ENCODE measurements at places on chromosomes 2 and 18.

DNA sequence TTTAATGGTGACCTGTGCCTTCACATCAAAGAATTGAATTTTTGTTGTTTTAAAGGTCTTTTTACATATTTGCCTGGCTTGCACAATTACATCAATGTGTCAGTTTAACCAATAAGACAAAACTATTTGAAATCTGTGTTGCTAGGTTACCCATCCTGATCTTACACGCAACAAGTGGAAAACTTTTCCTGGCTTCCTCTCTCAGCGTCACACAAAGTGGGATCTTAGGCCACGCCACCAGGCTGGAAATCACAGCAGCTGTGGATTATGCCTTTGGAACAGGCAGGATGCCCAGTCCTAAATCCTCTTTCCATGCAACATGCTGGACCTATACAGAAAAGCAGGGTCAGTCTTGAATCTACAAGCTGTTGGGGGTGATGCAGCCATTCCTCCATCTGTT, 298.2 kb upstream of the HNRNPA3 start:
- no peak for DNase-seq

GRCh38 chr2:73939419-73939818, 12.7 kb downstream of the DGUOK start:
- no peak for DNase-seq

DNA sequence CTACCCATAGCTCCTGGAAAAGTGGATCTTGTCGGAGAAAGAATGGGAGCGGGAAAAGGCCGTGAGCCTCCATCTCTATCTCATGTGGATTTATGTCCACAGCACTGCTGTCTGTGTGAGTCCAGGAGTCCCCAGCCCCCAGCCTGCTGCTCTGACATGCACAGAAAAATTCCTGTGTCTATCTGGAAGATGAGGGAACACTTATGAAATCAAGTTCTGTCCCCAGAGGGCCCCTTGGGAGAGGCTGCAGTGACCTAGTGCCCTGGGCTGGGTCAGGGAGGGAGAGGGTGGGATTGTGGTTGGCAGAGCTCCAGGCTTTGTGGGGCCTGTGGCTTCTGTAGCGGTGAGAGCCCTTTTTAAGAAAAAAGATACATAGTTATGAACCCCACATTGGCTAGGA, 37.6 kb downstream of the HJURP start:
- no peak for DNase-seq

GRCh38 chr2:152492911-152493310, 157.9 kb downstream of the FMNL2 start:
- no peak for DNase-seq

GRCh38 chr18:10114717-10115463, 201.1 kb downstream of the VAPA start:
- no peak for DNase-seq

DNA sequence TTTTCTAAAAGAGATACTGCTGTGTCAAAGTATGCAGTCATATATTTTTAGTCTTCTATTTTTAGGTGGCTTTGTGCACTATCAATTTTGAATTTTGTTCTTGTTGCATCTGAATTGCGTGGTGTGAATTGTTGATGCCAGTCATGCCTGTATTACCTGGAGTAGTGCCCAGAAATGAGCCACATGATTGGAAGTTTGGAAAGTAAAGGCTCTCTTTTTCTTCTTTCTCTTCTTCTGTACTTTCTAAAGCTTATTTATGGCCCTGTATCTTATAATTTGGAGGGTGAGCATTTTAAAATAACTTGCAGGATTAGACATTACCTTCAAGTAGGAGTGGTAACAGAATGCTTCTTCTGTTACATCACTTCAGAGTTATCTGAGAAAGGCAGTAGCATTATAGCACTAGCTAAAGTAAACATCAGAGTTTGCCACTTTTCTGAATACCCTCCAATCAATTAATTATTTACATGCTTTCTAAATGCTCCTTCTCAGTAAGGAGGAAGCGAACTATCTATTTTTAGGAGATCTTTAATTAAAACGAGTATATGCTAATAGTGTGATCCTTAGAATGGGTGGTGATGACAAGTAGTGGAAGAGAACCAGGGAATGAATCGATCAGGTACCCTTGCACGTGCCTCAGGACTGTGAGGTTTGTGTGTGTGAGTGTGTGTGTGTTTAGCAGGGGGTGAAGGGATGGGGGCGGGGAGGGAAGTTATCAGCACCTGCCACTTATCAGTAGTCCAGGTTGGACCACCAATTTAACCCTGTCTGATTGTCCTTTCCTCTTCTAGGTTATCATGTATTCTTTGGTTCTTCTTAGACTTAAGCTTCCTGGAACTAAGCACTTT, 112.5 kb downstream of the MAP3K20 start:
- DNase-seq = no peak

DNA sequence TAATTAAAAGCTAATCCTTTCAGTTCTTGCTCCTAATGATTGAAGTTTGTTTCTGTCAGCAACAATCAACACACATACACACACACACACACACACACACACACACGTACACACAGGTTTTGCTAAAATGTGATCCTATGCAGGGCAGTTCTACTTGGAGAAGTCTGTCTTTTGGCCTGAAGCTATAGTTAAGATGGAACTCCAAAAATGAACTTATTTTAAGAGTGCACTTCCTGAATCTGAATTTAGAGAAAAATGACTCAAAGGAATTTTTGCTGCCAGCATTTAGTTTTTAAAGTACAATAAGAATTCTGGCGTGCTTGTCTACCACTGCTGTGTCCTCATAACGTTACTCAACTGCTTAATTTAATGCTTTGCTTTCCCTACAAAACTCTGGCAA, 6.6 kb downstream of the GALNT5 start:
- DNase-seq = no peak

GRCh38 chr2:60347781-60348180, 205.7 kb downstream of the BCL11A start:
- DNase-seq = no peak

DNA sequence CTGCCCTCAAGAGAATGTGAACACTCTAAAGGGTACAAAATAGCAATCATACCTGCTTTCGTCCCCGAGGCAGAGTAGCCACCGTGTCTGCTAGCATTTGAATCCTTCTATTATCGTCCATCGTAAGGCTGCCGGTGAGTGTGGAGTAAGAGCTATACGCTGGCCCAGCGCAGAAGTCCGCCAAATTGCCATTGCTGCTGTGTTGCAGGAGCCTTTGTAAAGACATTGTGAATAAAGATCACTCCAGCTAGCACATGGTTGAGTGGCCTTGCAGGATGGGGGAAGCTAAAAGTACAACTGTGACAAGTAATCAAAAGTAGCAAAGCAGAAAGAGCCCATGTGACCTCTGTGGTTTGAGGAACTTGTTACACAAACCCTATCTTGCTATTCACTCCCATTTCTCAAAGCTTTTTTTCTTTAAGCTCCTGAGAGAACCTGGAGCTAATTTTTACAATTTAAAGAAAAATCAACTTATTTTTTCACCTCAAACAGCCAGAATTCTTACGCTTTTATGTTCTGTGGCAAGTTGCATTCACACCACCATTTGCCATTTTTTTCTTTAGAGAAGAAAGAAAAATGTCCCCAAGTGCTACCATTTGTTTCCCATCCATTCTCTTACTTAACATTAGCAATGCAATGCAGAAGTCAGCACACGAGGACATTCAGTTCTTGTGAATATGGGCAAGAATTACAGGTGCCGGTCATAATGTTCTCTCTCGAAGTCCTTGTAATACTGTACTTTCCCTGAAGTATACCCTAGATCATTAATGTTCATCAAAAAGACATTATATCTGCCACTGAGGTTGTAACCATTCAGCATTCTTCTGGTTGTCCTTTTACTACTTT, at the start of gene CYTIP:
CYTIP (minus strand) TSS at position 295 of the 846 bp plus-strand sequence; CDS start at position 226, 69 bp downstream.
- peak; percentile 68 for DNase-seq

DNA sequence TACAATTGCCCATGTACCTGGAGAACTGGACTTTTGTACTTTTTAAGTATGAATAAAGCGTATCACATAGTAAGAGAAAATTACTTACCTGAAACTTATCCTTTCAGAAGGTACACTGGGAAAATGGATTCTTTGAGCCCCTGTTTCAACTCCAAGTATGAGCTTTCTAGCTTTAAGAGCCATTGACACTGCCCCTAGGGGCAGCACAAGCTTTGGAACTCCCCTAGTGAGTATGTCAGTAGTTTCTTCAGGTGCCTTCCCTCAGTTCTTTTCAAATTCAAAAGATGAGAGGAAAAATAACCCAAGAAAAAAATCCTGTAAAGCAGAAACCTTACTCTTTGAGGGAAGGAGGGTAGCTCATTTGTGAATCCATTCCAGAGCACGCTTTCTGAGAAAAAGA, 124.1 kb downstream of the MEMO1 start:
- no peak for DNase-seq

DNA sequence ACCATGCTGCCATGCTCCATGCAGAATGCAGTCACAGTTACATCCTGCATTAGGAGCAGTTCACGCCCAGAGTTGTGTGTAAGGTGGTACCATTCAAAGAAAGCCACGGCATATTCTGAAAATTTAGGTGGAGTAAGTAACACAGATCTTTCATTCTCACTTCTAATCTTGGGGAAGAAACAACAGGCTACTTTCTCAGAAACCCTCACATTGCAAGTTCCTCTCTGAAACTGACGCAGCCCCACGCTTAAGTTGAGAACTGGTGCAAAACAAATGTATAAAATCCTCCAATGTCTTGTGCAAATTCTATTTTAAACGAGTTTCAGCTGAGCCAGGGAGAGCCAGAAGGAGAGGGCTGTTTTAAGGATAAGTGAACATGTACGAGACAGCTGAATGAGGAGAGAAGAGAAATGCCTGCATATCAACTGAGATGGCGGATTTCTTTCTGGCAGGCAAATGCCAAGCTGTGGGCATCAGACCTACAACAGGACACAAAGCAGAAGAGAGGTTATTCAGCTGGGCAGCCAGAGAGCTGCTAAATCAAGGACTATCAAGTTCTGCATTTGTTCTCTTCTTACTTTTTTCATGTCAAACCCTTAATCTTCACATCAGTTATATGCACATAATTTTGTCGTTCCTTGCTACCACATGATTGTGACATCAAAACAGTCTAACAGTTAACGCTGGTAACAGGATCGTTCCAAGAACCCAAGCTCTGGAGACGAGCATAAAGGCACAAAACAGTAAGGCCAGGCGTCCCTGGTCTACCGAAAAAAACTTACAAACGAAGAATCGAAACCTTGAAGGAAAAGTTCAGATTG, 6.4 kb downstream of the ARL4C start:
- DNase-seq = peak; percentile 30

DNA sequence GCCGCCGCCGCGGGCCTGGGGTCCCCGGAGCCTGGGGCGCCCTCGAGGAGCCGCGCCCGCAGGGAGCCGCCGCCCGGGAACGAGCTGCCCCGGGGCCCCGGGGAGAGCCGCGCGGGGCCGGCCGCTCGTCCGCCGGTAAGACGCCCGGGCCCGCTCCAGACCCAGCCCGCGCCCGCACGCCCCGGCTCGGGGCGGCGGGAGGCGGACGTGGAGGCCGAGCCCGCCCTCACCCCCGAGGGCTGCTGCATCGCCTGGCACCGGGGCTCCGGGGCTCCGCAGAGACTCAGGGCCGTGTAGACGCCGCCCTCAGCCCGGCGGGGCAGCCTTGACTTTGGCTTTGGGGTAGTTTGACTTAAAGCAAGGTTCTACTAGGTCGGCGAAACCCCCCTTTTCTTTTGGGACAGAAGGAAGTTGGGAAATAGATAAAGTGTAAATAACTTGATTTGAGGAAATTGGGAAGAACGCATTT, 335 bp downstream of the ERFE start:
- no peak for DNase-seq

- no peak for DNase-seq
These were observed 158.8 kb downstream of the PTPRM start for GRCh38 chr18:7725897-7726296.

DNA sequence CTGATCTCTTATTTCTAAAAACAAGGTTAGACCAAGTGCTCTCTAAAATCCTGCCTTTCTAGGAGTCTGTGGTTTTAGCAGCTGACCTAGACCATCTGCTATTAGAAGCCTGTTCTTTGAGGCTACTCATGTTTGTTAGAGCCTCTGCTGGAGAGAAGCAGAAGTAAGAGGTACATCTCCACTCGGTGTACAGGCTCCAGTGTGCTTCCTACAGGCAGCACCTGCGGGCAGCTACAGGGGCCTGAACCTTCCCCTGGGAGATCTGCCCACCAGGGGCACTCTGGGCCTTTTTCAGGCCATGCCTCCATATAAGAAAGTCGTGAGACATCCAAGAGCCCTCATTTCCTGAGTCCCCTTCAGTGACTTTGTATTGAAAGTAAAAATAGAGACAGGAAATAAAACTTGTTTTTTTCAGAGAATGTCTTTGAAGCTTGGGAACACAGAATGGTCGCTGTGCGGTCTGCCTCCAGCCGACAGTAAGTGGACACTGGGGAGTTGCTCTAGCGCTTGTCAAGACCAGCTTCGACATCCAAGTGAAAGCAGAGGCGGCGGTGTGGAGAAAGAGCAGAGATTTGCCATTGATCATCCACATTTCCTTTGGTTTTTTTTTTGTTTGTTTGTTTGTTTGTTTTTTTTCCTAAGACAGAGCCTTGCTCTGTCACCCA, 31.7 kb downstream of the ONECUT2 start:
- DNase-seq = no peak

DNA sequence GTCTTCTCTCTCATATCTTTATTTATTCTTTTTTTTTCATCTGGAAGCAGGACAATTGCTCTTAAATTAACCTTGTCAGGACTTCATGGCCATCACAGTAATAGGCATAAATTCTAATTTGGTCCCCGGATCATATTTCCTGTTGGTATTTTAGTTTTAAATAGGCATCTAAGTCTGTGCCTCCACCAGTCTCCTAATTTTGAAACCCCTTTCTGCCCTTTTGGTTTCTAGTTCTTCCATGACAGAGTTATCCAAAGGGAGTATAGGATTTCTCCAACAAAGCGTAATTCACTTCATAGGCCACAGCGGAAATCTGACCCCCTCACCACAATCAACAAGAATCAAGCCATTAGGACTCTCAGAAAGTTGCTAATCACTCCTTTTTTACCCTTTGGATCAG, 3.8 kb downstream of the EPHA4 start:
- DNase-seq = no peak

DNA sequence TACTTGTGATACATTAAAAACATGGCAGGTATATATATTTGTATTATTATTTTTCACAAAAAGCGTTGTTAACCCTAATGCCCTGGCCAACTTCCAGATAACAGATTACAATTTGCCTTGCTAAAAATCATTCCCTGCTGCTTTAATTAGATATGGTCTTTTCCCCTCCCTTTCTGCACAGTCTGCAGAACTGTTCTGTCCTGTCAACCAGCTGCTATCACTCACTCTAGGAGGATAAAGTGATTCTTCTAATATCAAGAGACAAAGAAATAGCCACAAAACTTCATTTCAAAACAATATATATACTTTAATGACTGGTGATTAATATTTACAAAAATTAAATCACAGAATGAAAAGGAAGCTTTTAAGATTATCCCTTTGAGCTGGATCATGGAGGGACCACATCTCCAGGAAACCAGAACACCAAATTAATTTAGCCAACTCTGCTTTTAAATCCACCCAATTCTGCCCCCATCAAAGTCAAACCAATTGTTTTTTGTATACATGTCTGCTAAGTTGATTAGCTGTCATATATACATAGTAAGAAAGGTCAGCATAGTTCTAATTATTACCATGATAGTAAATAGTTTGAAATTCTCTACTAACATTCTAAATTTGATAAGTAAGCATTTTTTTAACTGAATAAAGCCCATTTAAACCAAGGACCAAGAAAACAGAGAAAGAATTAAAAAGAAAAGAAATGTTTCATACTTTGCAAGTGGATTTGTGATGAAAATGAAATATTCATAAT, 55.7 kb downstream of the RND3 start:
- no peak for DNase-seq

- DNase-seq = no peak
These were observed 437.7 kb upstream of the HNRNPA3 start for GRCh38 chr2:176774766-176775451.

Data from stimulated activated CD4-positive, alpha-beta T cell treated with anti-CD3 and anti-CD28 coated beads, Interleukin-4, amount 100 ng/mL, for 24 hours (primary cell).